ENCODE measurements at places on chromosomes 5 and 9.

GRCh38 chr5:169408731-169409130, 107.8 kb upstream of the SLIT3 start:
- DNase-seq, result no peak

DNA sequence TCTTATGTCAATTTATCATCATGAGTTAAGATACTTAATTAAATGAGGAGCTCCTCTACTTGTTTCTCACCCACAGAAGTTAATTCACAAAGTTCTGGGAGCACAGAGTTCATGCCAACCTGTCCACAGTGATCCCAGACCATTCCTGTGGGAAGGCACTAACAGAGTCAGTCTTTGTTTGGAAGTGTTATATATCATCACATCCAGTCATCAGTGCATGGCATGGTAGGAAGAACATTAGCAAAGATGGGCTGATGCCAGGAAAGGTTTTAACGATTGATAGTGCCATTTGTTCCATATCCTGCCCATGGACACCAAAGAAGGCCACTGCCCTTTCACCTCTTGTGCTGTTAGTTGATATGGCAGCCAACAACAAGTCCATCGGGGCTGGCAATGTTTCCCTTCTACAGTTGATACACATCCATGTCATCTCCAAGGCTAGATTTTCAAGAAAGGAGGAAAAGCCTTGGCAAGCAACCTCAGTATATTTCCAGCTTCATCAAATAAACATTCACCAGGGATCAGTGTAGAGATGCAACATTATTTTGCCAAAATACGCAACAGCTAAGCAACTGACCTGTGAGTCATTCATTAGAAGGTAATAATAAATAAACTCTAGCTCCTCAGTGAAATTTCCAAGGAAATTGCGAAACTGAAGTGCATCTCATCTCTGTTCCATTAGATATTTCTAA, 169.6 kb downstream of the RORB start:
- no peak for DNase-seq

DNA sequence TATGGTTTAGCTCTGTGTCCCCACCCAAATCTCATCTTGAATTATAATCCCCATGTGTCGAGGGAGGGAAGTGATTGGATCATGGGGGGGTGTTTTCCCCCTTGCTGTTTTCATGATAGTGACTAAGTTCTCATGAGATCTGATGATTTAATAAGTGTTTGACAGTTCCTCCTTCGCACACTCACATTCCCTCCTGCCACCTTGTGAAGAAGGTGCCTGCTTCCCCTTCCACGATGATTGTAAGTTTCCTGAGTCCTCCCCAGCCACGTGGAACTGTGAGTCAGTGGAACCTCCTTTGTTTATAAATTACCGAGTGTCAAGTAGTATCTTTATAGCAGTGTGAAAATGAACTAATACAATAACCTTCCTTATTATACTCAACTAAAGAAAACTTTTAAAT, 24.3 kb upstream of the TEX10 start:
- no peak for DNase-seq

DNA sequence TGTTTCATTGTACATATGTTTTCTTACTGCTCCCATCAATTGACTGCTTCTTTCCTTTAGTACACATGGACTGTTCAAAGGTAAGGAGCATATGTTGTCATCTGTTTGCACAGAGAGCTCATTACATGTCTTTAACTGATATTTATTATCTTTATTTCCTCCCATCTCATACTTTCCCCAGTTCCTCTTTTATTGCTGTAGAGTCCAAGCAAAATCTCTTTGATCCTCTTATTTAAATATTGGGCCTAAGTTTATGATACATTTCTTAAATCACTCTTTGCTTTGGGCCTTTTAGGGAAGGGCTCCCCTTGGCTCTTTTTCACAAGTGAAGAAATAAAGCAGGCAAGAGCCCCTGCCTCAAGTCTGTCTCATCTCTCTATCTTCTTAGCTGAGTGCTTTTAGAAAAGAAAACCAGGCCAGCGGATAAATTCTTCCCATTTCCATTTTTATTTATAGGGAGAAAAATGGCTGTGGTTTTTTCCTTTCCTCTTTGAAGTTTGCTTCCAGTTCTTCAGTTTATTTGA, 152.4 kb downstream of the DOCK2 start:
- no peak for DNase-seq

DNA sequence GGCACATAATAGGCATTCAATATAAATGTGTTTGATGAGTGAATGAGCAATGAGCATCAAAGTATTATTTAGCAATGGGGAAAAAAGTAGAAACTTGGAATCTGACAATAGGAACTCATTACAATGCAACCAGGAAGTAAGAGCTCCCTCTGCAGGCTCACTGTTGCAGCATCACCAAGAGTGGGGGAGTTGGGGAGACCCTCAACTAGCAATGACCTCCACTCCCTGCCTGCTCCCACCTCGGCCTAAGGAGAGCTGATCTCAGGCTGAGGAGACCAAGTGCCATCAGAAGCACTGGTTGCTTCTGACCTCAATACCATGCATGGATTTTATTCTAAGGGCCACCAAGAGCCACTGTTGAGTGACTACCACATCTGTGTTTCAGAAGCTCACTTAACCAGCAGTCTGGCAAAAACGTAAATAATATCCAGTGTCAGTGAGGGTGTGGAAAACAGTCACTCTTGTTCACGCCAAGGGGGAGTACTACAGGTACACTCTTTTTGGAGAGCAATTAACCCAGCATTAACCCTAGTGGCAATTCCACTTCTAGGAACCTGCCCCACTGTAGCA, 8.0 kb downstream of the VDAC1 start:
- peak; percentile 34 for DNase-seq

DNA sequence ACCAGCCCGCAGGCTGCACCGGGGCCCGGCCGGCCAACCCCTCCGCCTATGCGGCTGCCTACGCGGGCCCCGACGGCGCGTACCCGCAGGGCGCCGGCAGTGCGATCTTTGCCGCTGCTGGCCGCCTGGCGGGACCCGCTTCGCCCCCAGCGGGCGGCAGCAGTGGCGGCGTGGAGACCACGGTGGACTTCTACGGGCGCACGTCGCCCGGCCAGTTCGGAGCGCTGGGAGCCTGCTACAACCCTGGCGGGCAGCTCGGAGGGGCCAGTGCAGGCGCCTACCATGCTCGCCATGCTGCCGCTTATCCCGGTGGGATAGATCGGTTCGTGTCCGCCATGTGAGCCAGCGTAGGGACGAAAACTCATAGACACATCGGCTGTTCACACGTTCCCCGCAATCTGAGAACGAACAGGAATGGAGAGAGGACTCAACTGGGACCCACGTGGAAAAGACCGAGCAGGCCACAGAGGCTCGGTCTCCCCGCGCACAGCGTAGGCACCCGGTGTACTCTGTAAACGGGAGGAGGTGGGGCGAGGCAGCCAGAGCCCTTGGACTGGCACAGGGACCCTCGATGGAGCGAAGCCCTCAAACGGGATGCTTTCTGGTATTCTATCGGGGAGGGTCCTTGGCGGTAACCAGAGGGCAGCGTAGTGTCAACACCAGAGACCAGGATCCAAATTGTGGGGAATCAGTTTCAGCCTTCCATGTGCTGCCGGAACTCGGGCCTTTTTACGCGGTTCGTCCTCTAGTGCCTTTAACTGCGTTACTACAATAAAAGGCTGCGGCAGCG, 1.9 kb downstream of the FOXE1 start:
- no peak for DNase-seq

DNA sequence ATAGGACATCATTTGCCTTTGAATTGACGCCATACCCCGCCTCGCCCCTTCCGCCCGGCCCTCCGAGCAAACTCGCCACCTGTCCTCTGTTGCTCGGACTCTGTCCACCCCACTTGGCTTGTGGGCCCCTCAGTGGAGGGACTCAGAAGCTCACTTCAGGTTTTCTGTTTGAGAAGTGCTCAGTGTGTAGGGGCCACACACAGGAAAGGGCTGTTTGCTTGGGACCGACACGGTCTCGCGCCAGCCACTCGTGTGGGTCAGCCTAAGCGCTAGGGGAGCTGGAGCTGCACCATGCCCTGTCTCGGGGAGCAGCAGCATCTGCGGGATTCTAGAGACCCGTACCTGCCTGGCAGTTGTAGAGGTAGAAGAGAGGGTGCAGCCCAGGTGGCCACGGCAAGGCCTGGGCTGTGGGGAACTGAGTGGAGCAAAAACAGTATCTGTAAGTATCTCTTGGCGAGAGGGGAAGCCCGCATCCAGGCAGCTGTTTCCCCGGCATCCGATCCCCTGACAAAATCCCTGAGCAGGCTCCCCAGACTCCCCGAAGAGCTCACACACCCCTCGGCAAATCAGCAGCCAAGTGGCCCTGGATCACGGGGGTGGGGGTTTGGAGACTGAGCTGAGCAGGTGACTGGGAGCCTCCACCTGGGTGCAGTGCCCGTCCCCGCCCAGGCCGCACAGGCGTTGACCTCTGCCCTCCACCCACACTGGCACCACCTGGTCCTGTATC, 52.2 kb downstream of the COL5A1 start:
- no peak for DNase-seq

GRCh38 chr5:22053195-22053594, 799.9 kb downstream of the CDH12 start:
- DNase-seq, result no peak

DNA sequence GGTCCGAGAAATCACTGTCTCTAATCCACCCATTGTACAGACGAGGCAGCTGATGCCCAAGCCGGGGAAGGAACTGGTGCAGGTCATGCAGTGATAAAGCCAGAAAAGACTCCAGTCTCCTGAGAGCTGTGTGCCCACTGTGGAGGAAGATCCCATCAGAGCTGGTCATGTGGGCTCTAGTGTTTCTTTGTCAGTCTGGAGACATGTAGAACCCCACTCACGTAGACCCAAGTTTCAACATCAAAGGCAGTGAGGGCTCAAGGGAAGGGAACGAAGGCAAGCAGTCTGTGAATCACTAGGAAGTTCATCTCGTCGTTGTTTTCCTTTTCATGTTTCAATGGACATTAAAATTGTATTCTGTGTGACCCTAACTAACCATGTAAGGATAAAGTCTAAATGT, 14.6 kb upstream of the GLIPR2 start:
- no peak for DNase-seq

GRCh38 chr9:114299286-114300152, 23.4 kb upstream of the ORM1 start:
- no peak for DNase-seq

DNA sequence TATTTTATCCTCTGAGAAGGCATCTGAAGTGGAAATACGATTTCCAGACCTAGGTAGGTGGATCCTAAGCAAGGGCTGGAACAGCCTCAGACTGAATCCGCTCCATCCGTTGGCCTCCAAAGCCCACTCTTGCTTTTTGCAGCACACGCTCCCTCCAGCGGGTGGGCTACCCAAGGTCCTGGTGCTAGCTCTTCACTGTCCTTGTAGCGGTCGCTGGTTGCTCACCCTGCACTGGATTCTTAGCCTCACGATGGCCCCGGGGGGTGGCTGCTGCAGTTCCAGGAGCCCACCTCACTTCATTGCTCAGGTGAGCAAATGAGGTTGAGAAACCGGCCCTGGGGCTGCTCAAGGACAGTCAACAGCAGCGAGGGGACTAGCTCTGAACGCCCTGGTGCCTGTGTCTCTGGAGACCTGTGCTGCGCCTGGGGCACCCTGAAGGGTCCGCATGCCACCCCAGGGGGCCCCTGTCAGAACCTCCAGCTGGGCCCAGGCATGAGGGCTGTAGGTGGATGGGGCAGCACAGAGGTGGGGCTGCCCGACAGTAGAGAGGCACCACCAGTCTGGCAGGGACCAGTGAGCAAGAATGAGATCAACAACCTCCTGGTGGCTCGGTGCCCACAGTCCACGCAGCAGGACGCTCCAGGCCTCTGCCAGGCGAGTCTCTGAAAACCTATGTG, 4.3 kb downstream of the MGAT4B start:
- DNase-seq, result no peak

DNA sequence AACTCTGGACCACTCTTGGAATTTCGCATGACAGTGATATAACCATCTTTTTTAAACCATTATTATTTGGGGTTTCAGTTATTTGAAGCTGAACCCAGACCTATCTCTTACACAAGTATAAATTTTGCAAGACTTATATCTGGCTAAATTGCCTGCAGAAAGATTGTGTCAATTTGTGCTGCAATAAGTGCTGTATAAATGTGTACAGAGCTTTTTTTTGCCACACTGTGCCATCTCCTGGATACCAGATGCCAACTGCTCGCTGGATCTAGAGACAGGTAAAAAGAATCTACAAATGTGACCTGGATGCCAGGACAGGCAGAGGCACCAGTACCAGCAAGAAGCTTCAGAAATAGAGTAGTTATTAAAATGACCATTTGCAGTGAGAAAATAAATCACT, 25.9 kb upstream of the TTC39B start:
- DNase-seq, result no peak

DNA sequence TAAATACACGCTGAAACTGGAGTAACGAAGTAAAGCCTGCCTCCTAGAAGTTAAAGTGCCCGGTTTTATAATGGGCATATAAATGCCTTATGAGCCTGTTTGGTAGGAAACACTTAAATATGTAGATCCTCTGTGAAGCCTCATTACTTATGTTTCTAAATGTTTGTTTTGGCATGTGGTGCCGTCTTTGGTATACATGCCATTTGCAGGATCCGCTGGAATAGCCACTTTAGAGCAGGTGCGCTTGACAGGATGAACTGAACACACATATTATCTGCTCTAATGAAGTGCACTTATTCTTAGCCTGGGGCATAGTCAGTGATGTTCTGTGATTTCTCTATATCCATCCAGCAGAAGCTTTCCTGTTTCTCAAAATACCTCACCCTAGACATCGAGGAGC, 778.1 kb upstream of the WWC1 start:
- no peak for DNase-seq

GRCh38 chr9:130051855-130052254, 1.9 kb upstream of the GPR107 start:
- DNase-seq, result no peak

- no peak for DNase-seq
Measured at GRCh38 chr9:33147416-33148169, 19.5 kb downstream of the B4GALT1 start.

GRCh38 chr5:124839371-124839998, 93.0 kb upstream of the ZNF608 start:
- no peak for DNase-seq

GRCh38 chr9:113935677-113936380, 59.7 kb downstream of the ZNF618 start:
- DNase-seq, result no peak

DNA sequence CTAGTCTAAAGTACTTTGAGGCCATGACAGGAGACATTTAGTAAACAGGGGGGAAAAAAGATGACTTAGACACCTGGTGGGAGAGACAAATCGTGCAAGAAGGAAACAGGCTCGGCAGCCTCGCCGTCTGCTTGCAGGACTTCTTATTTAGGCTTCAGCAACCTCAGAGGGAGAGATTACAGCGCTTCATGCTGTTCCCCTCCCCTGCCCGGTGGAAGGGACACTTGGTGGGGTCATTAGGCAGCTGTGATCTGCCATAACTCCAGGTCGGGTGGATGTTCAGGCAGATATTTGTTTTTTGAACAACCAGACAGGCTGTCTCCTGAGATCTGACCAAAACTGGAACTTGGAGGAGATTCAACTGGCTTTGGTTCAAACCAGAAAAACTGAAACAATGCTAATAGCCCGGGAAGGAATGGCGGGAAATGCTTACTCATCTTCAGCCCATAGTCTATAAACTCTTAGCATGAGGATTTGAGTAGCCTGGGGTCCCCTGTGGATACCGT, 38.1 kb upstream of the CD180 start:
- no peak for DNase-seq

GRCh38 chr9:4665357-4665756, 923 bp downstream of the SPATA6L start:
- DNase-seq, result no peak

- DNase-seq, result no peak
Measured at GRCh38 chr9:17637229-17637628, 58.4 kb downstream of the SH3GL2 start.

Measured in OCI-LY7 (cell line).